GM12878 (cell line): ENCODE measurements at places on chromosomes 4 and X. TPM values are rescaled to one million over a fixed set of nuclear protein-coding genes. Genes with fewer than 3 reads are reported as not detected.

NR3C2 gene
- total RNA-seq: 0.05 and 0.10 TPM in 2 replicates

ITM2A gene
- 32.8 and 36.0 TPM in 2 replicates for total RNA-seq

PNMA6A gene
- total RNA-seq: not detected in 2 replicates

IL13RA1 gene
- total RNA-seq: 10.6 TPM in 2 replicates

PASD1 gene
- total RNA-seq: not detected in 2 replicates

MAOA gene
- total RNA-seq: 0.37 and 0.51 TPM in 2 replicates
